ENCODE measurements at places on chromosomes 7 and 10. TPM values are rescaled to one million over a fixed set of nuclear protein-coding genes. Genes with fewer than 3 reads are reported as not detected.
A peak's percentile ranks its signal among the peaks of the same experiment; 100 is the strongest.

GSDME gene
- 11.7 TPM for total RNA-seq

DNA sequence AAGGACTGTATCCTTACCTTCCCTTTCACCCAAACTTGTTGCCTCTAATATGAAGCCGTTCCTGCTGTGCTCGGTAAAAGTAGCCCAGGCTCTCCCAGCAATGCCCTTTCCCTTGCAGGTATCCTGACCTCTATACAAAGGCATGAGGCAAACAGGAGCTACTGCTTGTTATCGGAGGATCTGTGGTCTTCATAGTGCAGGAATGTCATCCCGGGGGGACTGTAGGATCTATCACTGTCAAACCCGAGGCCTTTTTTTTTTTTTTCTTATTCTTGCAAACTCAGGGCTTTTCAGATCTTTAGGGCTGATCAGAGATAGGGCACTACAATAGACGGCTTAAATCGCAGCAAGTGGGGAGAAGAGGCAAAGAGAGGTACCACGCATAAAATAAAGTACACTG lies 1206.6 kb downstream of the TYW1 start:
- DNase-seq: no peak

MMP21 gene
- 0.13 TPM for total RNA-seq

DNA sequence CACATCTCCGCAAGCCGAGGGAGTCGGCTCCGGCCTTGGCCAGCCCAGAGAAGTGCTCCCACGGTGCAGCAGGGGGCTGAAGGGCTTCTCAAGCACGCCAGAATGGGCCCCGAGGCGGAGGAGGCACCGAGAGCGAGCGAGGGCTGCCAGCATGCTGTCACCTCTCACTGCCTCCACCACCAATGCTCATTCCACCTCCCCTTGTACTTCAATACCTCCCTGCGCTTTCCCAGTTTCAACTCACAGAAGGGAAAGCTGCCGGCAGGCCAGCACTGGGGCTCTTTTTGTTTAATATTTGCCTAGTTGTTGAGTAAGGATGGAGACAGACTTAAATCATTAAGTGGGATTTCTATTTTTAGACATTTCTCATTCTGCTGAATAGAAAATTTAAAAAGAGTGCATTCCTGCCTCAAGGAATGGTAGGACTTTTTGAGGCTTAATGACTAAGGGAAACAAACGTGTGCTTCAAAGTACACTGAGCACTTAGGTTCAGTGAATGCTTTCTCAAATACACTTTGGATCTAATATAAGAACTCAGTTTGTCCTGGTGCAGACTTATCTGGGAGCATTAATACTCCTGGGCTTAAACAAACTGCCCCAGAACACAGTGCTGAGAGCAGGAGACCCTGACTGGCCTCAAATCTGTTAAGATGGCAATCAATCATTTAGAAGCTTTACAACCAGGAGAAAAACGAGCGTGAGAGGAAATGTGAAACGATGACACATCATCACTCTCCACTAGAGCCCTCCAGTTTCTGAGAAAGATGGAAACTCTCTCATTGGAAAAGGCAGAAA lies 131.2 kb downstream of the RALA start:
- peak; percentile 67 for DNase-seq

- no peak for DNase-seq
Measured at GRCh38 chr10:76736392-76736791, 901.2 kb downstream of the KCNMA1 start.

Measured in kidney (tissue), 22 donors.